ENCODE measurements at places on chromosomes 5 and 9. TPM values are rescaled to one million over a fixed set of nuclear protein-coding genes. Genes with fewer than 3 reads are reported as not detected.

BTNL8 gene
- 0.96 TPM for total RNA-seq

ENTREP1 gene
- 3.9 TPM for total RNA-seq

PCDHB13 gene
- 2.8 TPM for total RNA-seq

PCDHGB4 gene
- total RNA-seq = 3.2 TPM

POC5 gene
- total RNA-seq = 4.9 TPM

TRIM7 gene
- 3.0 TPM for total RNA-seq

KCTD16 gene
- total RNA-seq = 0.32 TPM

All from mesenteric fat pad (tissue), 1 donor.